ENCODE measurements at places on chromosomes 2 and 18.

GRCh38 chr18:63079114-63079513, 240.5 kb downstream of the BCL2 start:
- DNase-seq: no peak

GRCh38 chr2:7432436-7432835, 515.2 kb downstream of the RNF144A start:
- DNase-seq: no peak

DNA sequence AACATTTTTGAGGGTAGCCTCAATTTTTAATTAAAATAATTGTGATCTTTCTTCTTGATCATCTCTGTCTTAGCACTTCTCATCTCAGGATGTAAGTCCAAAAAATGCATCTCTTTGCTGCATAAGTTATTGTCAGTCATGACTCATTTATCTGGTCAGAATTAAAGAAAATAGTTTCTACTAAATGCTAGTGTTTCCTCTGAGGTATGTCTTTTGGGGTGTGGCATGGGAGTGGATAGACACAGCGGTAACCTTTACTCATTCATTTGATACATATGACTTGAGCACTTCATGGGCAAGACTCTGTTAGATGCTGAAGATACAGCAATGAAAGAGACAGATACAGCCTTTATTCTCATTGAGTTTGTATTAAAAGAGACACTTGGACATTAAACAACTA, 284.7 kb downstream of the IRS1 start:
- DNase-seq: peak; percentile 66

GRCh38 chr2:48600917-48601316, 16.7 kb upstream of the GTF2A1L start:
- DNase-seq: no peak

- DNase-seq: no peak
Observed at GRCh38 chr2:237491515-237492118, 4.6 kb downstream of the MLPH start.

DNA sequence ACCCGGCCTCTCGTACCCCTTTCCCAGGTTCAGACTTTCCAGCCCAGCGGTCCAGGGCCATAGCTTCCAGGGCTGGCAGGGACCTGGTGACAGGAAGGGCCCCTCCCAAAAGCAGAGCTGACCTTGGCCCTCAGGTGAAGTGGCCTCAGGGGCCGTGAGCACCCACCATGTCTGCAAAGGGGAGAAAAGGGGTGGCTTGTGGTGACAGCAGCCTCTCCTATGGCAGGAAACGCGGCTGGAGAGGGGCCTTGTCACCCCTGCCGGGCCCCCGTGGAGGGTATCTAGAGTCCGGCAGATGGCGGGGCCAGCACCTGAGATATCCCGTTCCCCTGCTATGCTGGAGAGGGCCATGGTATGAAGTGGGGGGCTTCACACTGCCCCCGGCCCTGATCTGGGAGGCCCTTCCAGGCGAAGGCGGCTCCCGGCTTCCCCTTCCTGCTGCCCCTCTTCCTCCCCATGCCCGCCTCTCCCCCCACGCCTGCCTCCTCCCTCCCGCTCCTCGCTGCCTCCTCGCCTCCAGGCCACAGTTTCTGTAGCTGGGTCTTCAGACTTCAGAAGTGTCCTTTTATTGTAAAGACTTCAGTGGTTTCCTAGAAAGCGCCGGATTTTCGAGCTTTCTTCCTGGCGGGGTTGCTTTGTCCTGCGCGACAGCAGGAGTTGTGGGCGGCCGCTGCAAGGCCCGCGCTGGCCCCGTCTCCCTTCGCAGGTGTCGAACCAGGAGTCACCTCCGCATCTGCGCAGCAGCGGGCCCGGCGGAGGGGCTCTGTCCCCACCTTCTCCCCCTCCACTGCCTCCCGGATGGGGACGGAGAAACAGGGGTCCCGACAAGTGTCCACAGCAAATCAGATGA, 240.5 kb upstream of the MYT1L start:
- no peak for DNase-seq

DNA sequence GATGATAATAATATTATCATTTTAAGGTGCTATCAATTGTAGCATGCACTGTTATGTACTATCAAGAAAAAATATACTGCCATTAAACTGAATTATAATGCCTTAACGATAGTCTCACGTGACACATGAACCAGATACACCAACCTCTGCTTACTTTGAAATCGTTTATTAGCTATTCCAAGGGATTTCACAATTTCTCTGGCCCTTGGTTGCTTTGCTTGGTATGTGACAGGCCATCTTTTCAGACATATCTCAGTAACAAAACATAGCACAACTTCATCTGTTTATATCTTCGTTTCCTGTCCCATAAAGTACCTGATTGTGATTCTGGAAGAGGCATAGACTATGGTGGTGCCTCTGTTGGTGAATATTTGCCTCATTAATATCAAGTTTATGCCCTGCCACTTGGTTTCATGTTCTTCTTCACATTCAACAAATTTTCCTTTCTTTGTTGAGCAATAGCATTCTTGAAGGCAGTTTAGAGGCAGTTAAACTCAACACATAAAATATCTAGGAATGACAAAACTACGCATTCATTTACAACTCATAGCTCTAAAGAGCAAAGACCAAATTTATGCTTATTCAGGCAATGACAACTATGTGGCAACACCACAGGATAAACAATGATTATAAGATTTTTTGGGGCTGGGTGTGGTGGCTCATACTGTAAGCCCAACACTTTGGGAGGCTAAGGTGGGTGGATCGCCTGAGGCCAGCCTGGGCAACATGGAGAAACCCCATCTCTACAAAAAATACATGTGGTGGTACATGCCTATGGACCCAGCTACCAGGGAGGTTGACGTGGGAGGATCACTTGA, 84.3 kb downstream of the MCFD2 start:
- no peak for DNase-seq

GRCh38 chr2:238475566-238475965, 48.8 kb downstream of the ASB1 start:
- no peak for DNase-seq

DNA sequence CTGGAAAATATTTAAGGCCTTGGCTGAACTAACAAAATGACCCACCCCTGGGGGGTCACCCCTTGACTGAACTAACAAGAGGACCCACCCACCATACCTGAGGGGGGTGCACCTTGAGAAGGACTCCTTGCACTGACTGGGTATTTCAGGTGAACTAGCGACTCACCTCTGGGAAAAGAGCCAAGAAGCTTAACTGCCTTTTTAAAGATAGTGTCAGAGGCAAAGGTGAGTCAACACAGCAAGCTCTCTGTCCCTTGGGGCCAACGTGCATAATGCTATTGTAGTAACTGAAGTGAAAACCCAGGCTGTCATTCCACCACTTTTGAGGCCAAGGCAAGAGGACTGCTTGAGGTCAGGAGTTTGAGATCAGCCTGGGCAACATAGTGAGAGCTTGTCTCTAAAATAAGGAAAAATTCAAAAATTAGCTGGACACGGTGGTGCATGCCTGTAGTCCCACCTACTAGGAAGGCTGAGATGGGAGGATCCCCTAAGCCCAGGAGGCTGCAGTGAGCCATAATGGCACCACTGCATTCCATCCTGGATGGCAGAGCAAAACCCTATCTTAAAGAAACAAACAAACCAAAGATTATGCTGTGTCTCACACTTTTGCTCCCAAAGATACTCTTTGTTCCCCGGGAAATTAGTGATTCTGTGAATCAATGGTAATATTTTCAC, 36.4 kb upstream of the ZCCHC2 start:
- peak; percentile 86 for DNase-seq

- no peak for DNase-seq
Observed at GRCh38 chr2:96258166-96259022, 7.4 kb downstream of the TMEM127 start.

DNA sequence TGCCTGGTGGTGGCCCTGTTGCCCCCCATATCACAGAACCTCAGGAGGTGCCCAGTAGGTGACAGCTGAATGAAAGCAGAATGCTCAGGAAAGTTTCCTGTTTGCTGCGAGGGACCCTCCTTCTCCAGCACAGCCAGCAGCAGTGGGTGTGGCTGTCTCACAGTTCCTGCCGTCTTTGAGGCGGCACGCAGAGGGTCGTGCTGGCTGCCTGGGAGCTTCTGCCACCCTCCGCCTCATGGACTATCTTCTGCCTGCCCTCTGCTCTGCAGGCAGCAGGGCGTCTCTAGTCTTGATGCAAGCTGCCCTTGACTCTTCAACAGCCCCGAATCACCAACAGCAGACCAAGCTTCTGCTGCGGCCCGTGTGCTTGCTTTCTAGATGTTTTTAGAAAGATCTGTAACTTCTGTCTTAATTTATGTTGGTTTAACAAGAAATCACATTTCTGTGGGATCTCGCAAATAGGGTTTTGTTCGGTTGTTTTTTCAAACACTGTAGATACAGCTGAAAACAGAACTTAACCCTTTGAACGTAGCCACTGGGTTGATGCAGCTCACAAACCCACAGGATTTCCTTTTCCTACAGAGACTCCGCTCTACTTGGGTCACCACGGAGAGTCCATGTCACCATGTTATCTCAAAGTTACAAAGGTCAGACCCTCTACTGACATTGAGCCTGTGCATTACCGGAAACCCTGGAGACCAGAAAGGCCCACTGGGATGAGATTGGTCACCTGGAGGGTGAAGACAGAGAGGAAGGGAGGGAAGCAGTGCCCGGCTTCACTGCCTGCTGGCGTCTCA, 144.9 kb downstream of the ACOXL start:
- DNase-seq: no peak

- DNase-seq: no peak
Observed at GRCh38 chr2:95306336-95306895, 9.3 kb downstream of the KCNIP3 start.

DNA sequence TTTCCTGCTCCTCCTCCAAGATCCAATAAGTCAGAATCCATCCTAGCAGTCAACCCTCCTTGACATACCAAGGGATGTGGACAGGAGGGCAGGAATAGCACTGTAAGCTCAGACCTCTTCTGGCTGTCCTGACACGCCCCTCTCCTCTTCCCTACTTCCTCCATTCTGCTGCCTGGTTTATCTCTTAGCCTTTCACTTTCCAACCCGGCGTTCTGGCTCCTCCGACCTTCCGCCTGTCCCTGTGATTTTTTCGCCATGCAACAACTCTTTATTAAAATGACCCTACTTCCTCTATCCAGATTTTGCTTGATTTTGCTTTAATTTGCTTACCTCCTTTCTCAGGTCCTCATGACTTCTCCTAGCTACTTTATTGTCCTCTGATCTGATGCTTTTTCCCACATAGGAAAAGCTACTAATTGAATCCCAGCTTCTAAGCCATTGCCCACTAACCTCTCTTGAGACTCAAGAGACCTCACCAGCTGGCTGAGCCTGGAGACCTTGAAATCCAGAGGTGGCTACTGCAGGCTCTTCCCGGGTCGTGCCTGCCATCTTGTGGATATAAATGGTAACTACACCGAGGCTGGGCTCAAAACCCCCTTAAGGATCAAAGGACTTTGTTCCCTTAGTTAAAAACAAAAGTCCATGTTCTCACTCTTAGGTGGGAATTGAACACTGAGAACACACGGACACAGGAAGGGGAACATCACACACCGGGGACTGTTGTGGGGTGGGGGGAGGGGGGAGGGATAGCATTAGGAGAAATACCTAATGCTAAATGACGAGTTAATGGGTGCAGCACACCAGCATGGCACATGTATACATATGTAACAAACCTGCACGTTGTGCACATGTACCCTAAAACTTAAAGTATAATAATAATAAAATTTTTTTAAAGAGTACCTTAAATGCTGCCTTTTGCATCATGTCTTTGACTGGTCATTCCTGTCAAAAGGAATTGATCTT, 139.4 kb downstream of the AKAIN1 start:
- peak; percentile 50 for DNase-seq

DNA sequence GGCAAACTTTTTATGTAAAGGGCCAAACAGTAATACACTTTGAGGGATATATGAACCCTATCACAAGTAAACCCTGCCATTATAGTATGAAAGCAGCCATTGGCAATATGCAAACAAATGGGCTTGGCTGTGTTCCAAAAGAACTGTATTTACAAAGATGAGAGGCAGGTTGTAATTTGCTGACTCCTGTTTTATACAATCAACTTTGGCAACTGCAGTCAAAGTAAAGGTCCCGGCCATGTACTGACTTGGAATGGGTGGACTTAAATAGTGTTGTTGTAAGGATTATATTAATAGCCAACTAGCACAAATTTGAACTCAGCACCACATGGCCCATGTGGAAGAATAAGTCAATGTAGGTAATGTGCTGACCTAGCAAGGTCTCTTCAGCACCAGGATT, 223.4 kb downstream of the WDPCP start:
- no peak for DNase-seq

GRCh38 chr2:223508372-223508771, 93.8 kb downstream of the SCG2 start:
- DNase-seq: no peak

DNA sequence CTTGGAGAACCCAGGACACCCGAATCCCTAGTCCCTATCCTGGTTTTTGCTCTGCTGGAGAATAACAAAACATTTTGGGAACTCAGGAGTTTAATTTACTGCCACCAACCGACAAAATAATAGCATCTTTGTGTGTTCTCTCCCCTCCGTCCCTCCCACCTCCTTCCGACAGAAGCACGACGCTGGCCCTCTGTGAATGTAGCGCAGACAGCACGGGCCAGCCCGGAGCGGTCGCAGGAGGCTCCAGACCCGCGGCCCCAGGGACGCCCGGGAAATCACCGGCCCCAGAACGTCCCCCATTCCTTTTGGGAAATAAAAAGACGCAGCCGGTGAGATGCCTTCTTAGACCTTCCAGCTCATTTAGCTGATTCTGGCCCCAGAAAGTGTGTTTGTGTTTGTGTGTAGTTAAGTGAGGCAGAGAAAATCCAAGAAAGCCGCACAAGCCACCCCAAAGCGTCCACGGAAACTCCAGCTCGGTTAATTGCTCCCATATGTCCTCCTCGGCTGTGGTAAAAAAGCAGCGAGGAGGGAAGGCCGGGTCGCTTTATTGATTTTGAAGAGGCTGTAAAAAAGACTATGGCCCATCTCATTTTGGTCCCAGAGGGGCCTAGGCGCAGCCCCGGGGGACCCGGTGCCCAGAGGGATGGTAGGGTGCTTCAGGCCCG, 577 bp upstream of the TANC1 start:
- no peak for DNase-seq

- DNase-seq: peak; percentile 83
Observed at GRCh38 chr2:205024822-205025518, 479.7 kb downstream of the PARD3B start.

- no peak for DNase-seq
Observed at GRCh38 chr2:231347638-231348037, 47.9 kb upstream of the B3GNT7 start.

GRCh38 chr2:188068093-188068492, 223.6 kb upstream of the GULP1 start:
- DNase-seq: no peak
